Osteocyte (in vitro differentiated cells): ENCODE measurements at places on chromosomes 16 and 17. TPM values are rescaled to one million over a fixed set of nuclear protein-coding genes. Genes with fewer than 3 reads are reported as not detected.

DNA sequence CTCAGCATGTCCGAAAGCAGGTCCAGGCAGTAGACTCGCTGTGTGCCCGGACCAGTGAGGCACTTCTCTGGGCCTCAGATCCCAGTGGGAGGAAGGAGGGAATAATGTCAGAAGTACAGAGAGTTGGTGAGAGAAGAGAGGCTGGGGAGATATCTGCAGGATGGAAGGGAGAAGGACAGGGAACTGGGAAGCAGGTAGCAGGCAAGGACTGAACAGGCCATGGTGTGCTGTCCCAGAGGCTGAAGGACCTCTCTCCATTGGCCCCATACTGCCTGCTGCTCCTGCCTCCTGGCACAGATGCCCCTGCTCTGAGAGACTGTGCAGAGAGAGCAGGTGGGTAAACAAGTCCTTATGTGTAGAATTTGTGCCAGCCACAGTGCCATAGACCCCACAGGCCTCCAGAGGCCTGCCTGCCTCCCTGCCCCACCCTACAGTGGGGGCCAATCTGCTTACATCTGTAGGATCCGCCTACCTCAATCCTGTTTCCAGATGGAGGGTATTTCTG lies 34.2 kb upstream of the CRHR1 start:
- H3K4me3 ChIP-seq, result no peak overlapping the region
- H3K36me3 ChIP-seq, result no peaks in the 10 kb centered on the region
- no peak overlapping the region for H3K27ac ChIP-seq
- DNase-seq, result no peak
- H3K4me1 ChIP-seq, result no peaks in the 10 kb centered on the region
- H3K27me3 ChIP-seq, result peaks cover 26% of the 10 kb centered on the region

DNA sequence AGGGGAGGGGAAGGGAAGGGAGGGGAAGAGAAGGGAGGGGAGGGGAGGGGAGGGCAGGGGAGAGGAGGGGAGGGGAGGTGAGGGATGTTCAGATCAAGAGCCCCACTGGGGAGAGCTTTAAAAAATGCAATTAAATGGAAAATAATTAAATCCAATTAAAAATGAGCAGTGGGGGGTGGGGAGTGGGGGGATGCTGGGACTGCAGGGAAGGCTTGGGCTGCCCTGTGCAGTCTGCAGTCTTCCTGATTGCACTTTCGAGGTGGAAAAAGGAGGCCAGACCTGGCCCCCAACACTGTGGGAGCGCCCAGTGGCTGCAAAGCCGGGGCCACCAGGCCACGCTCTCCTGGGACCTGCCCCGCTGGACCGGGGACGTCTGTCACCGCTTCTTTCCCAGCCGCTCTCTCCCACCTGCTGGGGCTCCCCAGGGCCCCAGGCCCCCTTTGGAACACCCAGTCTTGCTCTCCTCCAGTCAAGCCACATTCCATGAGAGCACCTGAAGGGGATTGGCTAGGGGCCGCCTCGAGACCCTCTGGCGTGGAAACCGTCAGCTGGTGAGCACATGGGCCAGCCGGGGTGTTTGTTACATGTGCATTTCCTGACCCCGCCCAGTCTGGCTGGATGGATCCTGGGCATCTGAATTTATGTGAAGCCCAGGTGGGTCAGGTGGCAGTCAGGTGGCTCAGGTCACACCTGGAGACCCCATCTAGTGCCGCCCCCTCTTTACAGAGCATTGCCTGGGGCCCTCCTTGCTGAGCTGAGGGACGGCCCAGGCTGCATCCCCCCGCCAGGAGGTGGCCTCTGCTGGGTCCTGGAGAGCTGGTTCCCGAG lies 37.6 kb upstream of the CBFA2T3 start:
- H3K36me3 ChIP-seq, result no peaks in the 10 kb centered on the region
- H3K27me3 ChIP-seq, result peaks cover 6% of the 10 kb centered on the region
- no peak overlapping the region for H3K27ac ChIP-seq
- H3K4me1 ChIP-seq, result no peaks in the 10 kb centered on the region
- no peak overlapping the region for H3K4me3 ChIP-seq

DNA sequence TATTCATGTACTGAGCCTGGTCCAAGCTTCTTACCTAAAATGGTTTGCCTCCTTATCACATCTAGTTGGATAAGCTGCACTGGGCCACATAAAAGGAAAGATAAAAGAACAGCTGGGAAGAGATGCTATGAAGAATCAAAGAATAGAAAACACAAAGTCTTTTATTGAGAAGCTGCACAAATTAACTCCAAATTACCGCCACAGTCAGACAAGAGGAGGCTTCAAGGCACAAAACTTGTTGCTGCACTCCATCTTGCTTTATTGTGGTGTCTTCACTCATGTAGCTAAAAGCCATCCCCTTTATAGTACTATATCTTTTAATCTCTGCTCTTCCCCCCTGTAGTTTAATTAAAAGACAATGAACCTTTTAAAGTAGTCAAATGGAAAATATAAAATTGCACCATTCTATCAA lies 330.6 kb upstream of the PMFBP1 start:
- peaks cover 18% of the 10 kb centered on the region for H3K4me1 ChIP-seq
- no peaks in the 10 kb centered on the region for H3K27me3 ChIP-seq
- H3K27ac ChIP-seq, result no peak overlapping the region
- DNase-seq, result no peak
- H3K4me3 ChIP-seq, result no peak overlapping the region
- H3K36me3 ChIP-seq, result no peaks in the 10 kb centered on the region

Gene KRT34
- total RNA-seq, result not detected in 2 replicates

DNA sequence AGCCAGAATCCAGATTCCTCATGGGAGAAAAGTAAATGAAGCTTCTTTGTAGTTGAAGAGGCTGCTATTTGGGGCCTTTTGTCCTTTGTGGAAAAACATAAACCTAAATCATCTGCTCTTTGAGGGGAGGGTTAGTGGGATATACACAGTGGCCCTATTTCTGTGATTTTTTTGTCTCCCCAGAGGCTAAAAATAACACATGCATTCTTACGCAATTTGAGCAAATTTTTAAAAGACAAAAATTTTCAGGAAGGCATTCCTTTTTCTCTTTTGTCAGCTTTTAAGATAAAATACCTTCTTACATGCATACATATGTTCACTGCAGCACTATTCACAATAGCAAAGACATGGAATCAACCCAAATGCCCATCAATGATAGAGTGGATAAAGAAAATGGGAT lies 165.5 kb downstream of the AXIN2 start:
- no peaks in the 10 kb centered on the region for H3K36me3 ChIP-seq
- H3K27ac ChIP-seq, result no peak overlapping the region

GRCh38 chr17:51992864-51993416 lies 165.6 kb downstream of the CA10 start:
- H3K4me3 ChIP-seq, result no peak overlapping the region
- no peaks in the 10 kb centered on the region for H3K36me3 ChIP-seq
- no peaks in the 10 kb centered on the region for H3K27me3 ChIP-seq
- H3K4me1 ChIP-seq, result no peaks in the 10 kb centered on the region

Gene CDH16
- not detected in 2 replicates for total RNA-seq

GRCh38 chr17:55420776-55421178 lies 858 bp downstream of the MMD start:
- DNase-seq, result no peak
- H3K36me3 ChIP-seq, result no peaks in the 10 kb centered on the region
- H3K4me1 ChIP-seq, result peaks cover 11% of the 10 kb centered on the region
- H3K27me3 ChIP-seq, result peaks cover 18% of the 10 kb centered on the region
- peak overlapping the region; percentile 9 for H3K27ac ChIP-seq
- peak overlapping the region; percentile 84 for H3K4me3 ChIP-seq

- H3K4me1 ChIP-seq, result peaks cover 21% of the 10 kb centered on the region
- H3K27me3 ChIP-seq, result no peaks in the 10 kb centered on the region
- peak overlapping the region; percentile 81 for H3K27ac ChIP-seq
- H3K4me3 ChIP-seq, result no peak overlapping the region
- H3K36me3 ChIP-seq, result peaks cover under 1% of the 10 kb centered on the region
Observed at GRCh38 chr17:37710344-37710886, 34.4 kb downstream of the HNF1B start.

DNA sequence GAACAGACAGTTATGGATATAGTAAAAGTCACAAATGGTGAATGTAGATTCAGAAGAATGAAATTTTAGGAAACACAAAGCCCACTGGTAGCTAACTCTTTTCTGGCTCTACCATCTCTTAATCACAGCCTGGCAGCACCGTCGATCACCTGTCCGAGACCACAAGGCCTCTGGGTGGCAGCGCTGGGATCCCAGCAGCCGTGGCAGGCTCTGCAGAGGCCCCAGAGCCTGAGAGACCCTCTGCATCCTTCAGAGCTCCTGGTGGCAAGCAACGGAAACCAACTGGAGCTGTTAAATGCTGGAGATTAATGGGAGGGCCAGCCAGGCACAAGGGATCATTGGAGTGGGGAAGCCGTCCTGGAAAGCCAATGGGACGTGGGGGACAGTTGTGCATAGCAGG lies 26.3 kb downstream of the LAT start:
- H3K27me3 ChIP-seq, result peaks cover 6% of the 10 kb centered on the region
- H3K36me3 ChIP-seq, result no peaks in the 10 kb centered on the region
- H3K4me3 ChIP-seq, result no peak overlapping the region
- no peak overlapping the region for H3K27ac ChIP-seq
- DNase-seq, result no peak
- no peaks in the 10 kb centered on the region for H3K4me1 ChIP-seq

GRCh38 chr16:17386229-17386628 lies 84.5 kb downstream of the XYLT1 start:
- no peak for DNase-seq
- no peaks in the 10 kb centered on the region for H3K36me3 ChIP-seq
- no peaks in the 10 kb centered on the region for H3K27me3 ChIP-seq
- no peak overlapping the region for H3K4me3 ChIP-seq
- no peak overlapping the region for H3K27ac ChIP-seq
- peaks cover 9% of the 10 kb centered on the region for H3K4me1 ChIP-seq

Gene C17orf113
- total RNA-seq, result 1.3 and 1.6 TPM in 2 replicates

DNA sequence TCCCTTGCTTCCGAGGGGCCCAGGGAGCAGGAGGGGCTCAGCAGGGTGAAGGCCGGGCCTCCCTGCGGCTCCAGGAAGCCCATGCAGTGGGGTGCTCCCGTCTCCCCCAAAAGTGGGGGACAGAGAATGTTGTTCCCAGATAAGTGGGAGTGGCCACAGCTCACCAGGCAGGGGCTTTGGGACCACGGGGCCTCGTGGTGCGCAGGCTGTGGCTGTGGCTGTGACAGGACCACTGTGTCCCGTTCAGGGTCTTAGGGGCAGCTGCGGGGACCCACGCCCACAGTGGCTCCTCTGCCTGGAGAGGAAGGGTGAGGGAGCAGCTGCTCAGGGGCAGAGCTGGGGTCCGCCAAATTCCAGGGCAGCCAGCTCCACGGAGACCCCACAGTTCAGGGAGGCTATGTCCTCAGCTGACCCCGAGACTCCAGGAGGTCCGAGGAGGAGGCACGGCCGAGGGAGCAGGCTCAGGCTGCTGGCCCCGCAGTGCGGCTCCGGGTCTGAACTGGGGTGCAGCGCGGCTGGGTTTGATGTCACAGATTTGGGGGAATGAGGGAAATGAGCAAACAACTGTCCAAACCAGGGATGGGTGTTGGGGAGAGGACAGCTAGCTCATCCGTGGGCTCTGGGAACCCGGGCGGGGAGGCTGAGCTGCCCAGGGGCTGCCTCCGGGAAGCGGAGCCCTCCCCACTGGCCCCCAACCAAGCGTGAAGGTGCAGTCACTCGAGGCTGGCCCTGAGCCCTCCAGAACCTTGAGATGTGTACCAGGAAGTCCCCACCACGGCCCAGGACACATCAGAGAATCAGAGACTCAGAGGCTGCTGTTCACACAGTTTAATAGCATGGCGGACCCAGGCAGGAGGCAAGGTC lies 23.4 kb downstream of the TPSD1 start:
- peaks cover 8% of the 10 kb centered on the region for H3K27me3 ChIP-seq
- H3K4me1 ChIP-seq, result peaks cover 14% of the 10 kb centered on the region
- DNase-seq, result no peak
- H3K4me3 ChIP-seq, result no peak overlapping the region

DNA sequence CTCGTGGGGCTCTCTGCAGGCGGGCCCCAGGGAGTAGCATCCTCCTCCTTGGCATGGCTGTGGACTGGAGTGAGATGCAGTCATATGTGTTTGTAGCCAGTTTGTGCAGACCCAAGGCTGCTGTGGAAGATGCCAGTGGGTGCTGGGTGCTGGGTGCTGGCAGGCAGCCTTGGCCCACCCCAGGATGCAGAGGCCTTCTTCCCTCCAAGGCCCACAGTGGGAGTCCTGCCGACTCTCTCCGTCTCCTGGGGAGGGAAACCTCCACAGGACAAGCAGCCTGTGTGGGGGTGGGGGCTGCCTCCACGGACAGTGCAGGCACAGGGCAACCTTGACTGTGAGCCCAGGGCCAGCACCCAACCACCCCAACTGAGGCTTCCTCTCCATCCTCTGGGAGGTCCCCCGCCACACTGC lies 13.8 kb upstream of the TMEM92 start:
- H3K27me3 ChIP-seq, result no peaks in the 10 kb centered on the region
- H3K27ac ChIP-seq, result peak overlapping the region; percentile 91
- H3K4me3 ChIP-seq, result no peak overlapping the region
- H3K4me1 ChIP-seq, result peaks cover 94% of the 10 kb centered on the region
- no peaks in the 10 kb centered on the region for H3K36me3 ChIP-seq

Gene C1QTNF1
- total RNA-seq, result 196 and 203 TPM in 2 replicates

DNA sequence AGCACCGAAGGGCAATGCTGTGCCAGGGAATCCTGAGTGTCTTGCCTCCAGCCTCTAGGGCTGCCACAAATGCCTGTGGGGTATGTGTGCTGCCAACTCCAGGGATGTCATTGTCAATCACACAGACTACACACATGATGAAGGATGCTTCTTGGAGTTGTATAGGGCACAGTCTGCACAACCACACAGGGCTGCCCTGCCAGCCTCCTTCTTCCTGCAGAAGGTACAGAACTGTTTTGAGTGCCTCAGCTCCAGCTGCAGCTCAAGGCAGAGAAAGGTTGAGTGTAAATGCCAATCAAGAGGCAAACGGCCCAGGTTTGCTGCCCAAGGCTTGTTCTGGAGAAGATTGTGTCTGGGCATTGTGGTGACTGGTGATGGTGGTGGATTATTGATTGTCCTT lies 15.6 kb downstream of the SCNN1B start:
- H3K27me3 ChIP-seq, result no peaks in the 10 kb centered on the region
- no peaks in the 10 kb centered on the region for H3K36me3 ChIP-seq
- DNase-seq, result no peak
- no peak overlapping the region for H3K27ac ChIP-seq
- no peaks in the 10 kb centered on the region for H3K4me1 ChIP-seq

DNA sequence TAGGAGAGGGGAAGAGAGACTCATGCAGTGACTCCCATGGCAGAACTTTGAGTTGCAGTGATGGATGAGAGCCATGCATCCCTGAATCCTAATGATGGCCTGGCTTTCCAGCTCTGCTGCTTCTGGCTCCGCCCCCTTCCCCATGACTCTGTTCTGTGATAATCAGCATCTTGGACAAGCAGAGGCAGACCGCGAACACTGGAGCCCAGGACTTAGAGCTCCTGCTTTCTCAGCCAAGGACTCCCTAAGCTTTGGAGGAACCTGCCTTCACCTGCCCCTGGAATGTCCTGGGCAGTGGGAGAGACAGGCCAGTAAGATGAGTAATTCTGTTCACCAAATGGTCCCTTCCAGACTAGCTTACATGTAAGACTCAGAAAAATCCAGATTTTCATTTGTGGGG lies 12.5 kb downstream of the CCDC92B start:
- H3K27me3 ChIP-seq, result peaks cover 8% of the 10 kb centered on the region
- no peak overlapping the region for H3K4me3 ChIP-seq
- no peaks in the 10 kb centered on the region for H3K4me1 ChIP-seq
- H3K27ac ChIP-seq, result no peak overlapping the region
- no peak for DNase-seq
